Uterus (tissue), 4 donors: ENCODE measurements at places on chromosomes 5 and 9.

DNA sequence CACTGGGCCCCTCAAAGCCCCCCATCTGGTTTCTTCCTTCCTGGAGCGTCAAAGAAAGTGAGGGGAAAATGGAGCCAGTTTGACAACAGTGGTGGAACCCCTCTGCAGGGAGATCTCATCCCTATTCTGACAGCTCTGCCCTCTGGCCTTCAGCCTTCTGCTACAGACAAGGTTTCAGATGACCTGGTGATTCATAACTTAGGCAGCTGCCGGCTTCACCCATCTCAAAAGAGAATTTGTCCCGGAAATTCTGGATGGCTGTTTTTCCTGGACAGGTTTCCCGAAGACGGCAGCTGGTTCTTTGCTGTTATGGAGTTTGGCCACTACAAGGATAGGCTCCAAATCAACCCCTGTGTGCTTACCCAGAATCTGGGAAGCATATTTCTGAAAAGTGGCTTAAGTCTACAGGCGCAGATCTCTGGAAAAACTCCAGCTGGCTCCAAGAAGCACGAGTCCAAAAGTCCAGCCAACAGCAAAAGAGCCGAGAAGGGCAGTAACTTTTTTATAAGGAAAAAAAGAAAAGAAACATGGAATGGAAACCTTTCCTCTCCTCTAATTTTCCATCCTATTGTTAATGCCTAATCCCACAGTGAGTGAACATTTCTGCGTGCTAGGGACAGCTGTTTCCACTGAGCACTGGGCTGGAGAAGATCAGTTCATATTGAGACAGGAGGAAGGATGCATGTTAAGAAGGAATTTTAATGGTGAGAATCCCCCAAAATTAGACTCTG, 54.5 kb downstream of the ZNF366 start:
- peak; percentile 78 for DNase-seq

DNA sequence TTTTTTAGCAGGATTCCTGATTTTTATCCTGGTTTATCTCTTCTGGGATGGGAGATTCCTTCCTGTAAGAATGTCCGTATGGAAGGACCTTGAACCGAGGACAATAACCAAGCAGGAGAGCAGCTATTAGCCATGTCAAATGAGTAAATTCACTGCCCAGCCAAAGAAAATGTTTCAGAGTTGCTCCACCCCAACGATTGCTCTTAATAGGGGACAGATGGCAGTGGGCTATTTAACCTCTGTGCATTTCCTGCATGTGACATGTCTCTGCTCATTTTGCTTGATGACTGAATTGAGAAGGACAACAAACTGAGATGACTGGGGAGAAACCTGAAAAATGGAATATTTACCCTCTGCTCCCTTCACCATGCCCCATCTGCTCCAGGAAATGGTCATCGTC, 479.9 kb upstream of the ZNF462 start:
- no peak for DNase-seq

DNA sequence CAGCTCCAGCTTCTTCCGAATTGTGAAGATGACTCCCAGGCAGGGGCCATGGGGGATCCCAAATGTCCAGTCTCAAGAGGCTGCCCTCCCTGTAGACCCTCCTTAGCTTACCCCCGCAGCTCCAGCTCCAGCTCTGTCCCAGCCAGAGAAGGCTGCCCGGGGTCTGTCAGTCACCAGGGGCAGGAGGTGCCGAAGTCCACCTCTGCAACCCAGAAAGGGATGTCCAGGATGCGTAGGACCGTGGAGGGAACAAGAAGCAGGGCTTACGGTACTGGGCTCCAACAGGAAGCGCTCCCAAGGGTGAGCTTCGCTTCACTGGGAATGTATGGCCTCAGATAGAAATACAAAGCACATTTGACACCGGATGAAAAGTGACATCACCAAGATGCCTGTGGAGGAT, 6.0 kb downstream of the IPPK start:
- DNase-seq = no peak

GRCh38 chr9:114945616-114946412, 15.4 kb upstream of the TNFSF8 start:
- no peak for DNase-seq

- no peak for DNase-seq
These were observed 76.2 kb upstream of the MIER3 start for GRCh38 chr5:57028161-57028560.

GRCh38 chr5:163309914-163310313, 127.5 kb upstream of the CCNG1 start:
- DNase-seq = no peak
